Activated CD8-positive, alpha-beta memory T cell treated with anti-CD3 and anti-CD28 coated beads, Interleukin-2, amount 50 U/mL, for 4 hours (primary cell): ENCODE measurements at places on chromosomes 12 and 14.

DNA sequence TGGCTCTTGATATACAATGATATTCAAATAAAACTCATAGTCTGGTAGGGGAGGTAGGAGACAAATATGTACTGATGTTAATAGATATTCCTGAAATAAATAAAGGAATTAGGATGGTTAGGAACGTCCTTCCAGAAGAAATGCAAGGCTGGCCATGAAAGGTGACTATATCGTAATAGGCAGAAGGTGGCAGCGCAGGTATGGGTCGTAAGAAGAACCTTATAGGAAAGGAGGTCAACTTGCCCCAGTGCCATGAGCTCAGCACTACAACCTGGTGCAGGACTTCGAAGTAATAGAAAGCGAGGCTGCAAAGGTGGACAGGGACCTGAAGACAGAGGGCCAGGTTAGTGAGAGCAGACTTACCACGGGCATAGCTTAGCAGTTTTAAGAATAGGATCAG, 55.3 kb upstream of the FGD4 start:
- DNase-seq: no peak

- DNase-seq: no peak
These were observed 391.8 kb upstream of the PRICKLE1 start for GRCh38 chr12:42981379-42981778.

DNA sequence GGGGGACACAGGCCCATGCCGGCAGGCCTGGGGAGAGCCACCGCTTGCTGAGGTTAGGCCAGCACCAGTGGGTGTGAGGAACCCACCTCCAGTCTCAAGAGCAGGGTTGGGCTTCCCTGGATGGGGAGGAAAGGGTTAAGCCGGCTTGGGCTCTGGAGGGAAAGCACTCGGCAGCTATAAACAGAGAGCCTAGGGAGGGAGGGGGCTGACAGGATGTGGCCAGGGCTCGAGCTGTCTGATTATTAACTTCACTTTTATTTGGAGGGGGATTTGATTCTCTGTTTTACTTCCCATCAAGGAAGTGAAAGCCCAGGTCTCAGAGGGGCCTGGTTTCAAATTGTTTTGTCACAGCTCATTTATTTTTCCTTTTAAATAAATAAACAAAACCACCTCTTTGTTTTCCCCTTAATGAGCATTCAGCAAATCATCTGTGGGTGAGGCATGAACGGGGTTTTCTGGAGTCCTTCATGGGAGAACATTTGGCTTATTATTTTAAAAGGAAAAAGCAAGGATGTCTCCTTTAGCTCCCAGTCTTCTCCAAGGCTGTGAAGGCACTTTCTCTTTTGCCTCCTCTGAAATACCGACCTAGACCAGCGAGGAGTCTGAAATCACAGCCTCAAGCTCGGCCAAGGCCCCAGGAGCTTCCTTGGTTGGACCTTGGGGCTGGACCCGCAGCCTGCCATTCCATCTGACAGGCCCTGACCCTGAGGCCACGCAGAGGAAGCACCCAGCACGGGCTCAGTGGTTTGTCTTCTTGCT, 21.9 kb upstream of the ZFP36L1 start:
- peak; percentile 48 for DNase-seq

DNA sequence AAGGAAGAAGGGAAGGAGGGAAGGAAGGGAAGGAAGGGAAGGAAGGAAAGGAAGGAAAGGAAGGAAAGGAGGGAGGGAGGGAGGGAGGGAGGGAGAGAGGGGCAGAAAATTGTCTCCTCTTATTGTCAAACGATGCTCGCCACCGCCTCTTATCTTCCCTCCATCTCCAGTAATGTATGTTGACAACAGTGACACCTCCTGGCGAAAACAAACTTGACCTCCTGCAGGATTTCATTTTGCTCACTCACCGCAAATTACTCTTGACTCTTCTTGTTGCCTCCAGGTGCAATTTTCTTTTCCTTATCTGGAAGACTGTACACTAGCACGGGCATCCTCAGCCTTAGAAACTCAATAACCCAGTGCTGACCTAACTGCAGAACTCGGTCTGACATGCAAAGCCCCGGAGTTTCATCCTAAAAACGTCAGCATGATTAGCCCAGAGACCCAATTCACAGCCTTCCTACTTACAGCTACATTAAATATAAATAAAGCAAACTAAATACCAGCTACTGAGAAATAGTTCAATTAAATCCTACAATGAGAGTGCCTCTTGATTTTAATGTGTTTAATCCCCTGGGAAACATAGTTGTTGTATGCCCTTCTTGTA, 512.4 kb upstream of the TMPO start:
- no peak for DNase-seq

DNA sequence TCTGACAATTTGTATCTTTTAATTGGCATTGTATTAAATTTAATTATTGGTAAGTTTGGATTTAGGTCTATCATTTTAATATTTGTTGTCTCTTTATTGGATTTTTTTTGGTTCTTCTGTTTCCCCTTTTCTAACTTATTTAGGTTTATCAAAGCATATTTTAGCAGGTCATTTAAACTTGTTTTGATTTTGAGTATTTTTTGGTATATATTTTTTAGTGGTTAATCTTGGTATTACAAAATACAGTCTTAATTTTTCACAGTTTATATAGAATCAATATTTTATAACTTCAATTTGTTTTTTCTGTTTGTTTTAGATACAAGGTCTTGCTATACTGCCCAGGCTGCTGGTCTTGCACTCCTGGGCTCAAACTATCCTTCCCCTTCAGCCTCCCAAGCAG, 15.5 kb upstream of the ADGRD1 start:
- no peak for DNase-seq
